ENCODE measurements at places on chromosomes 4 and X.

GRCh38 chr4:36053930-36054329 lies 190.4 kb downstream of the ARAP2 start:
- no peak for DNase-seq

DNA sequence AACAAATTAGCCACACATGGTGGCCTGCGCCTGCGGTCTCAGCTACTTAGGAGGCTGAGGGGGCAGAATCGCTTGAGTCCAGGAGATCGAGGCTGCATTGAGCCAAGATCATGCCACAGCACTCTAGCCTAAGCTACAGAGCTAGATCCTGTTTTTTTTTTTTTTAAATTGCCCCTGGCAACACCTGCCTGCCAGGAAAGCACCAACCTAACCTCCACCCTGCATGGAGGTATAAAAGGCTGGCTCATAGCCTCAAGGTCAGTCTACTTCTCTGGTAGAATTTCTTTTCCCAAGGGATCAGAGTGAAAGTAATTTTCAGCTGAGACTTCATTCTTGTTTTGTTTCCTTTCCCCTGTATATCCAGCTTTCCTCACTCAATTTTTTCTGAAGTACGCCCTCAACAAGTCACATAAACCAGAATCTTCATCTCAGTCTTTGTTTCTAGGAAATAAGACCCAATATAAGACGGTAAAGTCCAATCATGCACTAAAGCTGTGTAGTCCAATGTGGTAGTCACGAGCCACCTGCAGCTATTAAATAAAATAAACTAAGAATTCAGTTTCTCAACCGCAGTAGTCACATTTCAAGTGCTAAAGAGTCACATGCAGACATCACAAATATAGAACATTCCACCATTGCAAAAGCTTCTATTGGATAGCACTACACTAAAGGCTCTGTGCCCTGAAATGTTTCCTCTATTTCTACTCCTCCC lies 113.3 kb downstream of the HPGD start:
- no peak for DNase-seq

DNA sequence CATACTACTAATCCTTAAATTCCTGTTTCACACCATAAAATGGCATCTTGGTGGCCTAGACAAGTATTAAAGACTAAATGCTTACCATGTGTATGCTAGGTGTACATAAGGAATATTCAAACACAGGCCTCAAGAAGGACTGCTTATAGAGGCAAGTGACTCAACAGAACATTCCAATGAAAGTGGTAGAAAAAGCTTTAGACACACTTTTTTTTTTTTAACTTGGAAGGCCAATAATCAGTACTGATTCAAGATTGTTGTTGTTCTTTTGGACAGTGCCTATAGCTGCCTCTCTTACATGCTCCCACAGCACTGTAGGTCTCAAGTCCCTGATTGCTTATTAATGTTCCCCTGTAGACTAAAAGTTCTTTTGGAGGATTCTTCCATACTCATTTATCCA lies 77.6 kb downstream of the FBXL5 start:
- DNase-seq = no peak

DNA sequence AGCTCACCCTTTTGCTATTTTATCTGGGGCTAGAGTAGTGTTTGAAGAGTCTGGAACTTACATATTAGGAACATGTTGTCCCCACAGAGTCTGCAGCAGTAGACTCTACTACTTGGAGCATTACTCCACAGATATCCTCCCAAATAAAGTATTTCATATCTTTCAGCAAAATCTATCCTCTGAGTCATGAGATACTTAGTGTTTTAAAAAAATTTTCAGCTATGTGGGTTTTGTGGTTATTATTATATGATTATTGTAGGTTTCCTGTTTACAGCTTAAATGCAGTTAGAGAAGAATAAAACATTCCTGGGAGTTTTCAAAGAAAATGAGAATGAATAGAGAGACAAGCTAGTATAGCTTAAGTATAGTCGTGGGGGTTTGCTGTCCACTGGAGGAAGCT lies 30.9 kb downstream of the PAGE2 start:
- DNase-seq = no peak

GRCh38 chr4:159837071-159837470 lies 734.2 kb downstream of the RAPGEF2 start:
- DNase-seq = no peak

- no peak for DNase-seq
Measured at GRCh38 chr4:112747036-112747435, 110.1 kb downstream of the LARP7 start.

DNA sequence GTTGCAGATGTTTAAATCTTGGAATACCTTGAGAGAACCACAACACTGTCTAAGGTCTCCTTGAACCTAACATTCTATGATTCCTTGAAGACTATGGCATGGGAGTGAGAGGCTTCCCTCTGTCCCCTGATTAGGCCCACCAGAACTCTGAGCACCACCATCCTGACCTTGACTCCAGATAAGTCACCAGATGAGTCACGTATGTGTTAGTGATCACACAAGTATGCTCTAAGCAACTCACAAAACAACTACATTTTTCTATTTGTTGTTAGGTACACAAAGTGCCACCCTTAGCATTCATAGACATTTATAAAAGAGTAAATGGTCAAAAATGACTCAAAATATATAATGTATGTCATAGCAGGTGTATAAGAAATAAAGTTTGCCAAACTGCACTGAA lies 252.9 kb upstream of the CXXC4 start:
- DNase-seq = no peak

DNA sequence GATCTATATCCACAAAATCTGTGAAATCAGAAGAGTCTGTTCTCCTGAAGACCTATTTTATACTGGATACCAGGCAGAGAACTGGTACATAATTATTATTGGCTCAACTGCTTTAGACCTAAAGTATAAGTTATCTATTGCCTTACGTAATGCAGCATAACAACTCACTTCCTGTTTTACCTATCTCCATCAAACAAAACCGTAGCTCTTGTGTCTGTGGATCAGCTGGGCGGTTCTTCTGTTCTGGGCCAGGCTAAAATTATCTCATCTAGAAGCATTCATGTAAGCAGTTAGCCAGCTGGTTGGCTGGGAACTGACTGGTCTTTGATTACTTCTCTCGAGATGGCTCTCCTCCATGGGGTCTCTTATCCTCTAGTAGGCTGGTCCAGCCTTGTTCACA lies 57.8 kb downstream of the PPP1R2C start:
- no peak for DNase-seq
